ENCODE measurements at places on chromosomes 1 and 21.
A peak's percentile ranks its signal among the peaks of the same experiment; 100 is the strongest.

DNA sequence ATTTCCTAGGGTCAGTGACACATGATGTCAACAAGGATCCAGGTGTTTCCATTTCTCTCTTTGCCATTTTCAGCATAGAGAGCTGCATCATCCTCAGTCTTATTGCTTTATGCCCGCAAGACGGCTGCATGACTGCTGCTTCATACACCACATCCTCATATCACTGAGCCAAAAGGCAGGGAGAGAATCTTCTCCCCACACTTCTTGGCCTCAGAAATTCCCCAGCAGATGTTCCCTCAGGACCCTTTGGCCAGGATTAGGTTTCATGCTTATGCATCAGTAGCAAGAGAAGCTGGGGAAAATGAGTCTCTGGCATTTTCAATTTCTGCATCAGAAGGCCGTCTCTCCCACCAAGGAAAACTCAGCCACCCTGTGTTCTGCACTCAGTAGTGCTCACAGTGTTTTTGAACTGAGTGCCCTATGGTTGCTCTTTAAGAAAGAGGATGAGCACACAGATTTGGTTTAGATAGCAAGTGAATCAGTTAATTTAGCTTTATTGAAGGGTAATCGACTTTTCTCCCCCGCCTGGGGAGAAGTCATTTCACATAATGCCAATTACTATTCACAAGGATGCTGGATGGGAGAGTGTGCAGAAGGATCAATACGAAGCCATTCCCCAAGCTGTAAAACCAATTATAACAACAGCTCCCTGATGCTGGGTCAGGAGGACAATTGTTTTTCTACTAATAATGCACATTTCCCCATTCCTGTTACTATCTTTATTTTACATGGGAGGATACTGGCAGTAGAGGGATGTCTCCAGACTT lies 360.2 kb downstream of the HHIPL2 start:
- no peak for DNase-seq

- DNase-seq, result no peak
These were observed 3.7 kb upstream of the KLF18 start for GRCh38 chr1:44144962-44145756.

- no peak for DNase-seq
These were observed 17.2 kb upstream of the SUMO3 start for GRCh38 chr21:44834951-44835646.

- DNase-seq, result no peak
These were observed 194.1 kb upstream of the RUNX1 start for GRCh38 chr21:35243171-35243570.

DNA sequence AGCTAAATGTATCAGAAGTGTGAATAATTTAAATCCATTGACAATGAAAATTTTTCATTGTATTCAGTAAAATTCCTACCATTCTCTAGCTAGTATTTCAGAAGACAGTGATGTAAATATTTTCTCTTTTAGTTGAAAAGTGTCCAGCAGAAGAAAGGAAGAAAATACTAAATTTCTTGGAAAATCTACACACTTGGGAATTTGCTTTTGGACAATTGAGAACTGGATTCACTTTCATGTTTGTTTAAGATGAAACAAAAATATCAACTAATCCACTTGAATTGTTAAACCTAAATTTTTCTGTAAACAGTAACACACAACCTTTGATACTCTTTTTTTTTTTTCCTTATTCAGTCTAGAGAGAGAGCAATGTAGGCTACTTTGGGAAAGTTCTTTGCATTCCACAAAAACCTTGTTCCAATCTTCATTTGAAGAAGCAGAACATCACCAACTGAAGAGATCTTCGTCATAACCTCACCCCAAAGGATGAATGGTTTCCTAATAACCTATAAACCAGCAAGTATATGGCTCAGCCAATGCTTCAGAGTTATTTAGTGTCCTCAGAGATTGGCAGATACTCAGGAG lies 155.1 kb upstream of the GORAB start:
- no peak for DNase-seq

DNA sequence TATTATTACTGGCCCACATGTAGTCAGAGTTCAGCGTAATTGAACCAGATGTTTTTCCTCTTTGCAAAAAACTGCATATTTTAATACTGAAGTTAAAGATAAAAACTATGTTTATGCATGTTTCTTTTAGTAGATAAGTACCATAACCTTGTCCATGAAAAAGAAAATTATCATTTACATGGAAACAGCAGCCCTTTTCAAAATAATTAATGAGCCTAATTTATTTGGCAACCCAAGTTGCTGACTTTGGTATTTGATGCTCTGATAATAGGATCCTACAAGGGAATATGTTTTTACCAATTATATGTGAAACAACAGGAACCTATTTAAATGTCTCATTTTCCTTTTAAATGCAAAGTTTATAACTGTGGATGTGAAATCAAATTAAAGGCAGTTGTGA lies 281.3 kb upstream of the C1orf105 start:
- no peak for DNase-seq

DNA sequence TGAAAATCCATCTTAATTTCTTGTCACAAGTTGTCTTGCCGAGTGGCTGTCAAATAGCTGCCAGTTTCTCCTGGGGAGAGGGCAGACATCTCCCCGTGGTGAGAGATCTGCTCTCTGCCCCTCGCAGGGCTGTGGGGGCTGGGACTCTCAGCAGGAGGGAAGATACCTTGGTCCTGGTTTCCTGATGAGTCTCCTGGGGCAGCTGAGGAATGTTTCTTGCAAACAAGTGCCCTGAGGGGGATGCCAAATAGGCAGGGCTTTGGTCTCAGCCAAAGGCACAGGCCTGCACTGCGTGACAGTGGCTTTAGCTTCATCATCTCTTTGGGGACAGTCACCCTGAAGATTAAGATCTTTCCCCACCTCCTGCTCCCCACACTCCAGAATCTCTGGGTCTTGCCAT lies 40.9 kb downstream of the SYT6 start:
- DNase-seq, result no peak

DNA sequence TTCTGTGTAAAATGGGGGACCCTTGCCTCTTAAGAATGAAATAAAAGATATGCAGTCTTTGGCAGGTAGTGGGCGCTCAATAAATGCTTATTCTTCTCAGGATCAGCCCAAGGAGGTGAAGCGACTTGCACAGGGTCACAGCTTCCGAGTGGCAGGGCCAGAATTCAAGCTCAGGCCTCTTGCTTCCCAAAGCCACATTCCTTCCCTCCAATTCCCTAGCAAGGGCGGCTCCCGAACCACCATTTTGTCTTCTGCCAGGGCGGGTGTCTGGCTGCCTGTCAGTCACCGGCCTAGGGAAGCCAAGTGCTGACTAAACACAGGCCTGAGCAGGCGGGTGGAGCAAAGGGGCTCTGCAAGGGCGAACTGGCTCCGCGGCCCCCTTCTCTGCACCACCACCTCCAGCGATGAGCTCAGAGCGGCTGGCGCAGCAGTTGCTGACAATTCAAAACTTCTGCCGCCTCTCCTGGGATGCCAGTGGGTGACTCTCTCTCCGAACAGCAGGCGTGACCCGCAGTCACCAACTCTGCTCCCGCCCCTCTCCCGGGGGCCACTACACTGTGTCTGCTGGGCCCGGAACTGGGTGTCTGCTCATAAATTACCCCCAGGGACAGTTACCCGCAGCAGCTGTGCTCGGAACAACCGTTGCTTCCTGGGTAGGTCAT lies 10.8 kb downstream of the GPR3 start:
- no peak for DNase-seq

DNA sequence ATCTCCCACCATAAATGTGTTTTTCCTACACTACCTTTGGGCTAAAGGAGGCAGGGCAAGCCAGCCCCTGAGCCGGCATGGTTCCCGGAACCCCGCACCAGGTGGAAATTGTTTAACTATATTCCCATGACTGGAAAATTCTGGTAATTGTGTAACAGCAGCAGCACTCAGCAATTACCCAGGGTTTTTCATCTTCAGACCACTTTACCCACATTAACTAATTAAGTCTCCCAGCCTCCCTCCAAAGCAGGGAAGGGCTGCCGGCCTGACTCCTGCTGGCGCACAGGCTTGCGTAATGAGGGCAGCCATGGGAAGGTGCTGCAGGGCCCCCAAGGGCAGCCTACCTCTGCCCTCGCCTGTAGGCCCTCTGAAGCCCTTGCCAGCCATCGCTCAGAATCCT lies 140.7 kb upstream of the VAMP3 start:
- DNase-seq, result peak; percentile 43

- DNase-seq, result no peak
These were observed 86.0 kb downstream of the PCNX2 start for GRCh38 chr1:233209481-233209880.

- DNase-seq, result no peak
These were observed 29.8 kb upstream of the TADA1 start for GRCh38 chr1:166905900-166906299.

DNA sequence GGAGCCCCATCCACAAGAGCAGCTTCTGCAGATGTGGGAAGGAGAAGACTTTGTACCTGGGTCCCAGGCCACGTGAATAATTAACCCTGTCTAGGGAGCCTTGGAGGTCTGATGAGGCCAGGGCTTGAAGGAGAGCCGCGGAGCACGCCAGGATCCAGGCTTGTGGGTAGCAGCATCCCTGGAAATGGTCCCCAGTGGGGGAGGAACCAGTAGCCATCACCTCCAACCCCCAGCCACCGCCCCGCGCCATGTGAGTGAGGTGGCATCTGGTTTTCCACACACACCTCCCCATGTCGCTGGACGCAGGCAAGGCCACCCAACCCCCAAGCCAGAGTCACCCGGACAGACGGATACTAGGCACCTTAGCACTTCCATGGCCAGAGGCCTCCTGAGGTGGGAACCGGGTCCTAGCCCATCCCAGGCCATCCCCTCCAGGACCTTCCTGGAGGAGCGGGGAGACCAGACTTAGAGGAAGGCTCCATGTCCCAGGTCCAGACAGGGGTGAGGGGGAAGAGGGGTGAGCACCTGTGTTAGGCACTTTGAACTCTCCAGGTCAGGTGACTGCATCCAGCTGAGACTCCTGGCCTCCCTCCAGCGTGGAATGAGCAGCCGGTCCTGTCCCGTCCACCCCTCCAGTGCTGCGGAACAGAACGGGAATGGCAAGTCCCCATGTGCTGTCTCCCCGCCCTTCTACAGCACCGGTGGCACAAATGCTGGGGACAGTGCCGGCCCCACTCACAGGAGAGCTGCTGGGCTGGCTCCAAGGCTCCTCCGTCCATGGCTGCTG lies 53.2 kb downstream of the RIPK4 start:
- DNase-seq, result no peak

- DNase-seq, result no peak
These were observed 3.7 kb downstream of the CSTB start for GRCh38 chr21:43772425-43772821.

GRCh38 chr1:8104278-8105236 lies 78.4 kb upstream of the ERRFI1 start:
- DNase-seq, result no peak

DNA sequence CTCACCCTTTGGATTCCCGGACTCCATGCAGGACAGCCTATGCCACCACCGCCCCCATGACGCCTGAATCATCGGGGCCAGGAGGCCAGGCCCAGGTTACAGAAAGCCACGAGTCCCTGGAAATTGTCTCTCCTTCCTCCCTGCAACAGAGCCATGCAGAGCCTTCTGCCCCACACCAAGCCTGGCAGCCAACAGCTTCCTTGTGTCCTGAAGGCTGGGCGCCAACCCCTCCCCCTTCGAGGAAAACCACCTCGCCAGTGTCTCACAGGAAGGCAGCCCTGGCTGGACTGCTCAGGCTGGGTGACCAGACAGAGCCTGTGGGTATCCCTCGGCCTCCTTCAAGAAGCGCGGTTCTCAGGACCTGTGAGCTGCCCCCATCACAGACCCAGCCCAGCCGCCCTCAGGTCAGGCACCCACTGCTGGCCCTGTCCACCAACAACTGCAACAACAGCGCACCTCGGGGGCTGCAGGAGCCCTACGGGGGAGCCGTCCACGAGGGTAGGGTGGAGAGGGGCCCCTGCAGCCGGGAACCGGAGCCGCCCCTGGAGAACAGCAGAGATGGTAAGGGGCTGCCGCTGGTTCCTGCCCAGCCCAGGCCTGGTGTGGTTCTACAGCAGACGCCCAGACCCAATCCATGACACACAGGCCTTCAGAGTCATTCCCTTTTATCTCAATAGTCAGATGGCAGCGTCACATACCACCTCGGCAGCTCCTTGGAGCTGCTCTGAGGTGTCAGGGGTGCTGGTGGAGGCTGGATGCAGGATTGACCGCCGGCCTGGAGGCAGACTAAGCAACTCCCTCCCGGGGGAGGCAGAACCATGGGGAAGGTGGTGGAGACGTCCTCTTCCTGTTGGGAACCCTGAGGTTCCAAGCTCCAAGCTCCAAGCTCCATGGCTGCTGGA lies 23.7 kb downstream of the KIAA1614 start:
- no peak for DNase-seq

DNA sequence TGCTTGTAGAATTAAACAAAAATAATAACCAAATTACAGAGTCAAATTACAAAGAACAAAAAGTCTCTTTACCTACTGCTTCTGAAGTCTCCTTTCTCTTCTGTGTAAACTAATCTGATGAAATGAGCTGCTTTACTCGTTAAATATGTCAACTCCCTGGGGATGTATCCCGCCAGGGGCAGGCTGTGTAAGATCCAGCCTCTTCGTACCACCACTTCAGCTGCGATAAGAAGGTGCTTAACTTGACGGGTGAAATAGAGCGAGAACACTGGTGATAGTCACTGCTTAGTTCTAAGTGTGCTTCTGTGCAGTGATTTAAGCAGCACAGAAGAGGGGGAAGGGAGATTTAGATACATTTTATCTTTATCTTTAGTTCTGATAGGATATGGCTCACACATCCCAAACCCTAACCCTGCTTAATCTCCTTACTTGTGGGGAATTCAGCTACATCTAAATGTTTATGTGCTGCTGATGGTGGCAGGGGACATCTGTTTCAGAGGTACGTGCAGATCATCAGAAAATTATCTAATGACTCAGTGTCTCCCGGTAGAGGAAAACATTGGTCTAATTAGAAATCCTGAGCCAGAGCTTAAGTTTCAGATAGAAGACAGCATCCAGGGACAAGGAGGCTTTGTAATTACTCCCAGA lies 46.0 kb downstream of the RHOU start:
- DNase-seq, result peak; percentile 58

DNA sequence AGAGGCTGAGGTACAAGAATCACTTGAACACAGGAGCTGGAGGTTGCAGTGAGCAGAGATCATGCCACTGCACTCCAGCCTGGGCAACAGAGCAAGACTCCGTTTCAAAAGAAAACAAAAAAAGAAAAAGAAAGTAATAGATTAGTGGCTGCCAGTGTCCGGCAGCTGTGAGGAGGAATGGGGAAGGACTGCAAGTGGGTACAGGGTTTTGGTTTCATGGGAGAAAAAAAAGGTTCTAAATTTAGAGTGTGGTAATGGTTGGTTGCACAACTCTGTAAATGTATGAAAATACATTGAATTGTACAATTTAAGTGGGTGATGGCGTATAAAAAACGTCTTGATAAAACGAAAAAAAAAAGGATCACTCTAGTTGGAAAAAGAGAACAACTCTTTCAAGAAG lies 6.7 kb downstream of the TAF1A start:
- DNase-seq, result no peak

DNA sequence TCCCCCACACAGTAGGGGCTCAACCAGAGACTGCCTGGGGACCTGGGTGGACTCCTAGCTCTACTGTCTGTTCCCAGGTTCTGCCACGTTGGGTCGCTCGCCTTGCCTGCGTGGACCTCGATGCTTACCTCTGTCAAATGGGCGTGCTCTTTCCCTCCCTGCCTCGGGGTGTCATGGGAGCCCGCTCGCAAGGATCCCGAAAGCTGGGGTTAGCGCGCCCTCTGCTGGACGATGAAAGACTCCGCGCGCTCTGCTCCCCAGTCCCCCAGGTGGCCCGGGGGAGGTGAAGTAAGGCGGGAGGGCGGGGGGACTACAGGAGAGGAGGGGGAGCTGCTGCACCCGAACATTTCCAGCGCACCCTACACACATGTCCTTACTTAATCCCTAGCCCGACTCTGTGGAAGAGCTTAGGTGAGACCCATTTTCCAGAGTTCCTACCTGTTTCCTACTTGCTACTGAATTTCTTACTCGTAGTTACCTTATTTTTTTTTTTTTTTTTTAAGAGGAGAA lies 2.3 kb upstream of the BSND start:
- DNase-seq, result peak; percentile 54

- no peak for DNase-seq
These were observed 57.4 kb downstream of the COL6A1 start for GRCh38 chr21:46038871-46039397.
